ENCODE measurements at places on chromosomes 16 and 17.

DNA sequence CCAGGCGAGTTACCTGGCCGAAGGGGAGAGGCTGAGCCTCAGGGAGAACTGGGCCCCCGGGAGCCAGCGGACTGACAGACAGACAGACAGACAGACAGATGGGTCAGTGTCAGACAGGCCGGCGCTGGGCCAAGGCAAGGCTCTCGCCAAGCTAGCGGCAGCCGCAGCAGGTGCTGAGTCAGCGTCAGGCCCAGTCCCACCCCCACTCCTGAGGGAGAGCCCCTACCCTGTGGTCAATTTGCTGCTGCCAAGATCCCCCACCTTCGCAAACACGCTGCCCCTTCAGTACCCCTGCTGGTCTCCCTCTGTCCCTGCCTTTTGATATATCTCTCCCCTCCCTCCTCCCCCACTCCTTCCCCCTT is 1.5 kb downstream of the FGF11 start:
- no peak for DNase-seq

DNA sequence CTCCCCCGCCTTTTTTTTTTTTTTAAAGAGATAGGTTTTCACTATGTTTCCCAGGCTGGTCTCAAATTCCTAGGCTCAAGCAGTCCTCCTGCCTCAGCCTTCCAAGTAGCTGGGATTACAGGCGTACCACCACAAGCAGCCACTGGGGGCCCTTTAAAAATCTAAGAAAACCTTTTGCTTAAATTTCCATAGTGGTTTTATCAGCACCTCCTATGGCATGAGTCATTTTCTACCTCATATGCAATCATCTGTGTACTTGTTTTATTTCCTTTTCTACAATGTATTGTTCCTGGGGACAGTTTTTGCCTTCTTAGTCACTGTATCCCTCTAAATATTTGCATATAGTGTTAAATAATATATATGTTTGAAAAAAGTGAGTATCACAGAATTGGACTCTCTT is 29.2 kb downstream of the GNA13 start:
- DNase-seq = no peak

- no peak for DNase-seq
Measured at GRCh38 chr16:54049591-54050458, 236.8 kb downstream of the IRX3 start.

DNA sequence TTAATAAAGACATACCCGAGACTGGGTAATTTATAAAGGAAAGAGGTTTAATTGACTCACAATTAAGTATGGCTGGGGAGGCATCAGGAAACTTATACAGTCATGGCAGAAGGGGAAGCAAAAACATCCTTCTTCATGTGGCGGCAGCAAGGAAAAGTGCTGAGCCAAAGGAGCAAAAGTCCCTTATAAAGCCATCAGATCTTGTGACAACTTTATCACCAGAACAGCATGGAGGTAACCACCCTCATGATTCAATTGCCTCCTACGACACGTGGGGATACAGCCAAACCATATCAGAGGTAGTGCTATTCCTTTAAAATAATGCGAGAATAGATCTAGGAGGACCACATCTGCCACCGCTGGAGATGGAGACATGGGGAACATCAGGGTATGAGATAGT is 9.0 kb downstream of the C16orf54 start:
- no peak for DNase-seq

GRCh38 chr16:17224879-17225281 is 245.9 kb downstream of the XYLT1 start:
- DNase-seq = peak; percentile 65

DNA sequence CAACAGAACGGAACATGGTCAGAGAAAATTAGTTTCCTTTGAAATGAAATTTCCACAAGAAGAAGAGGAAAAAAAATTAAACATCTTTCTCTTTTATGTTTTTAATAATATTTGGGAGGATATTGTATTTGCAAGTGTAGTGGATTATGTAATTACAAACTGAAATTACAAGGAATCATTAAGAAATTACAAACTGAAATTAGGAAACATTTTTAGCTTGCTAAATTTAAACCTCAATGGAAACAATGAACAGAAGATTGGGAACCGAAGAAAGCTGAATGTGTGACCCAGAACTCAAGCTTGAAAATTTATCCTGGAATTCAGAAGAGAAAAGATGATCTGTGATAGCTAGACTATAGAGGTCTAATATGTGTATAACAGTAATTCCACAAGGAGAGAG is 4.4 kb upstream of the PIK3R5 start:
- DNase-seq = no peak

- DNase-seq = no peak
Measured at GRCh38 chr16:25823891-25824290, 132.1 kb downstream of the HS3ST4 start.

- peak; percentile 85 for DNase-seq
Measured at GRCh38 chr16:54930005-54930868, at the start of gene IRX5. Gene IRX5, plus strand, starts transcription at chr16:54930865. Its CDS starts 334 bp downstream, at chr16:54931199.

GRCh38 chr17:7283471-7284216 is 2.1 kb downstream of the SLC2A4 start:
- no peak for DNase-seq

DNA sequence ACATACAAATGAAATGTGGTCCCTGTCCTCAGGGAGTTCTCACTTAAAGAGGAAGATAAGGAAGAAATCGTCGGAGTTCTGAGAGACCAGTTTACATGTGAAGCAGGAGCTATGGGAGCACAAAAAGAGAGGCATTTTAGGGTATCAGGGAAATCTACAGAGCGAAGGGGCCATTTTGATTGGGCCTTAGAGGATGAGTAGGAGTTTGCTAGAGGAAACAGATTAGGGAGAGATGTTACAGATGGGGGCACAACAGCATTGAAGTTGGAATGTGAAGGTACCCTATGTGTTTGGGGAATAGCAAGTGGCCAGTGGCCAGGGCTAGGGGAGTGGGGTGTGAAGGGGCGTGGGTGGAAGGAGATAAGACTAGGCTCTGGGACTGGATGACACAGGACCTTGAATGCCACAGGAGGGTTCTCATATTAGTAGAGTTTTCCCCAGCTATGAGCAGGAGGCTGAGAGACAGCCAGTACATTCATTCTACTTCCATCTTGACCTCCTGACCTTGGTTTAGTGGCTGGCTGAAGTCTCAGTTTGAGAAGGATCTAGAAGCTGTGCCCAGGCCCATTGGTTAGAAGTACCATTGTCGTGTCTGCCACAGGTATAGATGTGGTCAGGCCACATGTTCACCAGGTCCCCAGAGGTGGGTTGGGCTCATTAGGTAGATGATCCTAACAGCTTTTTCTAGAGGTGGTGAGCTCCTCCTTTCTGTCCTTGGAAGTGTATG is 34.8 kb downstream of the CPNE2 start:
- no peak for DNase-seq

GRCh38 chr17:39098588-39098987 is 52.8 kb downstream of the PLXDC1 start:
- DNase-seq = no peak

GRCh38 chr16:58027161-58027915 is 1.8 kb downstream of the MMP15 start:
- DNase-seq = no peak

- no peak for DNase-seq
Measured at GRCh38 chr16:78195797-78196196, 96.3 kb downstream of the WWOX start.

DNA sequence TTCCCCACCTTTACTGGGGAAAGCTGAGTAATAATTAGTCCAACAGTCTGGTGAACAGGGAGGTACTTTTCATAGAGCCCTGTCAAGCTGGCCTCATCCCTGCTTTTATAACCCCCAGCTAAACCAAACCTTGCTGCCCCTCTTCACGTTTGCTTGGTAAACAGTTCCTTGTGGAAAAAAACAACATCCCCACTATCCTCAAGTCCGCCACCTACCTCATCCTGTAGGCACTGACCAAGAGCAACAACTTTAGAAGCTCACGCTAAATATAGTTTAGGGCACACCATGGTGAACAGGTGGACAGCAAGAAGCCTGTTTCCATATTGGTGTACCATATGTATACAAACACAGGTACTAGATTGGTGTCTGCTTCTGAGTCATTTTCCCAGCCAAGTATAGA is 16.5 kb downstream of the NFE2L1 start:
- no peak for DNase-seq

GRCh38 chr17:78541488-78542206 is 35.5 kb downstream of the DNAH17 start:
- DNase-seq = no peak

DNA sequence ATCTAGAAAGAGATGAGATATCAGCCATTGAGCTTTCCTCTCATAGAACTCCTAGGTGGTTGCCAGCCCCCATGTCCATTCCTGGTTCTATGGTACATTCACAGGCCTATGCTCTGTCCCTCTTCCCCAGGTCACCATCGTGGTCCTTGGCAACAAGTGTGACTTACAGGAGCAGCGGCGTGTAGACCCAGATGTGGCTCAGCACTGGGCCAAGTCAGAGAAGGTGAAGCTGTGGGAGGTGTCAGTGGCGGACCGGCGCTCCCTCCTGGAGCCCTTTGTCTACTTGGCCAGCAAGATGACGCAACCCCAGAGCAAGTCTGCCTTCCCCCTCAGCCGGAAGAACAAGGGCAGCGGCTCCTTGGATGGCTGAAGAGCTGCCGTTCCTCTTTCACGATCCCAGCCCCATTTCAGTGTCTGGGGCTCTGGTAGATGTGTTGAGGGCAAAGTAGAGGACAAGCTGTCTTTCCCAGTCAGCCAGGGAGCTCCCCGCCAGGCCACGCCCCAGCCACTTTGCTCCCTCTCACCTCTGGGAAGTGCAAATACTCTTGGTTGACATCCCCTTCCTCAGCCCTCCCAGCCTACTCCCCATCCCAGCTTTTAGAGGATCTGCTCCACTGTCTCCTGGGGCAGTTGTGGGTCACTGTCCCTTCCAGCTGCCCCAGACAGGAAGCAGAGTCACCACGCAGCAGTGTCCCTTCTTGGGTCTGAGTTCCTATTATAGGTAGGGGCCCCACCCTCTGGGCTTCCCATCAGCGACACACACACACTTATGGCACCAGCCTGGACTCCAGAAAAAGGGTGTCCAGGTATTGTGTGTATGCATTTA is 3.8 kb downstream of the NKIRAS2 start:
- DNase-seq = no peak

DNA sequence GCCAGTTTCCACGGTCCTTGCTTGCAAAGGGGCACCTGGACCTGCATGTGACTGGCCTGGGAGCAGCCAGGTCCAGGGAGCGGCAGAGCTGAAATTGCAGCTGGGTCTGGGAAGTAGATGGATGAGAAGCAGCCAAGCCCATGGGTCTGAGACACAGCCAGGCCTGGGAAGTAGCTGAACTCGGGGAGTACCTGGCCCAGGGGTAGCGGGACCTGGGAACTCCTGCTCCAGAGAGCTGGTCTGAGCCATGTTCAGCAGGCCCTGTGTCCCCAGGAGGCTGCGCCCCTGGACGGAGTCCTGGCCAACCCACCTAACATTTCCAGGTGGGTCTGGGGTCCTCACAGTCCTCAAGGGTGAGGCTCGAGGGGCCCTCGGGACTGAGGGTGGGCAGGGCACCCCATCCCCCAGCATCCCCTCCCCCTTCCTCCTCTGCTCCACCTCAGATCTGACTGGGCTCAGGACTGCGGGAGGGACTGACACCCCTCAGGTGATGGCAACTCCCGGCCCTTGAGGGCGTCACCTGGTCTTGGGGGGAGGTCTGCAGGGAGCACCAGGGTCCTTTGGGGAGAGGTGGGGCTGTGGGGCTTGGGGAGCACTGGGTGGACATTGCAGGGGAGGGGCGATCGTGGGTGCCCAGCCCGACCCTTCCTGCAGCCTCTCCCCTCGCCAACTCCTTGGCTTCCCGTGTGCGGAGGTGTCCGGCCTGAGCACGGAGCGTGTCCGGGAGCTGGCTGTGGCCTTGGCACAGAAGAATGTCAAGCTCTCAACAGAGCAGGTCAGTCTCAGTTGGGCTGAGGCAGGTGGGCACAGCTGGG is 3.0 kb downstream of the MSLN start:
- DNase-seq = no peak

GRCh38 chr16:83682868-83683235 is 124.9 kb upstream of the HSBP1 start:
- no peak for DNase-seq

- no peak for DNase-seq
Measured at GRCh38 chr16:86878236-86879080, 300.1 kb downstream of the FOXL1 start.

DNA sequence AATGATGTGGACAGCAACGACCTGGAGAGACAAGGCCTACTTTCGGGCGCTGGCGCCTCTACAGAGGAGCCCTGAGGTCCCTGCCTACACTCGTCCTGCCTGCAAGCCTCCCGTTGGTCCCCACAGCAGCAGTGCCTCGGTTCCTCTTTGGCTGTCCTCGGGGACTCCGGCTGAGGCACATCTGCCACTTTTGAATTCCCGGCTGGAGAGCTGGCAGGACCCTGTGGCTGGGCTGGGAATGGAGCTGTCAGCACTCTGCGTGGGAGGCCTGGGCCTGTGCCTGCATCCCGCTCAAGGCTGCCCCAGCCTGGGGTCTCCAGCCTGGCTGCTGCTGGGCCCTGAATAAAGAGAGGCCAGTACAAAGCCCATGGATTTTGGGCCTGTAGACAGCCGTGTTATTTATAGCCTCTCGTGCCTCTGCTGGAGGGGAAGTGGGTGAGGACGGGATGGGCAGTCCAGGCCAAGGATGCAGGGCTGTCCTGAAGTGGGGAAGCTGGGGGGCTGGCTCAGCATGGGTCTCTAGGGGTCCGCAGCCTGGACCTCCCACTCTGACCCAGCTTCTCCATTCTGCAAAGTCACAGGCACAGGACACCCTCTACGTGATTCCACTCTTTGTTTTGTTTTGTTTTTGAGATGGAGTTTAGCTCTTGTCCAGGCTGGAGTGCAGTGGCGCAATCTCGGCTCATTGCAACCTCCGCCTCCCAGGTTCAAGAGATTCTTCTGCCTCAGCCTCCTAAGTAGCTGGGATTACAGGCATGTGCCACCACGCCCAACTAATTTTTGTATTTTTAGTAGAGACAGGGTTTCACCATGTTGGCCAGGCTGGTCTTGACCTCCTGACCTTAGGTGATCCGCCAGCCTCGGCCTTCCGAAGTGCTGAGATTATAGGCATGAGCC is 10.6 kb upstream of the SPNS2 start:
- no peak for DNase-seq

DNA sequence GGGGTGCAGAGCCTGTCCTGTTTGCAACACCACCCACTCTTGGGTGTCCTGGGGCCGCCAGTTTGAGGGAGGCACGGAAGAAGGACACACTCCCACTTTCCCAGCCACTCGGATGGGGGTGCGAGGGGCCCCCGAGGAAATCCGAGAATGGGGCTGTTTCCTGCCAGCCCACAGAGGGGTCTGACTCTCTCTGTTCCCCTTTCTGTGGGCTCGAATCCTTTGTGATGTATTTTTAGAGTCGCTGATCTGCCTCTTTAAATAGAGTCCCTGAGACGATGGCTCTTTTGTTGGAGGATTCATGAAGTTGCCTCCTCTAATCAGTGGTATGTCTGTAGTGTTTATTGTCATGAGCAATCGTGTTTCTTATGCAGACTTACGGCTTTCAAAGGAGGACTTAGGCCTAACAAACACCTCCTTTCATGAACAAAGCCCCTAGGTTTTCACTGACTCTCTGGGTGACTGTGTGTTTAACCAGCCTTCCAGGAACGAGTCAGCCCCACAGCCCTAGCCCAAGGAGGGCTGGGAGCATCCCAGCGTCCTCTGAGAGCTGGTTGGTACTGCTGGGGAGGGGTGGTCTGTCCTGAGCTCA is 29.1 kb downstream of the CIBAR2 start:
- DNase-seq = no peak

Measured in GM04503 (cell line).